ENCODE measurements at places on chromosomes 3 and 15. TPM values are rescaled to one million over a fixed set of nuclear protein-coding genes. Genes with fewer than 3 reads are reported as not detected.

GRCh38 chr3:51403675-51404074, 12.6 kb downstream of the RBM15B start:
- peaks cover 17% of the 10 kb centered on the region for H3K36me3 ChIP-seq
- no peaks in the 10 kb centered on the region for H3K27me3 ChIP-seq
- no peak overlapping the region for H3K27ac ChIP-seq
- no peak overlapping the region for H3K4me3 ChIP-seq
- no peak for DNase-seq
- no peaks in the 10 kb centered on the region for H3K4me1 ChIP-seq

- H3K4me1 ChIP-seq: no peaks in the 10 kb centered on the region
- no peaks in the 10 kb centered on the region for H3K27me3 ChIP-seq
- no peak overlapping the region for H3K4me3 ChIP-seq
- no peak overlapping the region for H3K27ac ChIP-seq
- no peak for DNase-seq
These were observed 51.6 kb downstream of the GATM start for GRCh38 chr15:45326741-45327140.

The CCK gene
- total RNA-seq: not detected

- peak overlapping the region; percentile 68 for H3K4me3 ChIP-seq
- H3K27ac ChIP-seq: peak overlapping the region; percentile 80
- no peak for DNase-seq
These were observed 678 bp upstream of the TFG start for GRCh38 chr3:100708644-100708988.

DNA sequence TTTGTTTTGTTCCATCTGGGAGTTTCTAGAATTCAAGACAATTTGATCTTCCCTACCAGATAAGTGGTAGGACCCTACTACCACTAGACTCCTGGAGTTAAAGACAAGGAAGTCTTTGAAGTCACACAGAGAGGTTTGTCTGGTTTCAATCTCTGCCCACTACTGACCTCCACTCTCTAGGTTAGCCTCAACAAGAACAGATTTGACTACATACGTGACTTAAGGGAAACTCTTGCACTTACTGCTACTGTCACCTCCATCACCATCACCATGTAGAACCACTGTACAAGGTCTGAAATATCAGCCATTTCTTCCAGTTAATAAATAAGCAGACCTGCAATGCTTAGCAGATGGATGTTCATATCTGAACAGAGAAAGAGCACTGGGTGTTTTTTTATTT, 148.3 kb upstream of the ARHGEF26 start:
- H3K36me3 ChIP-seq: no peaks in the 10 kb centered on the region
- H3K4me1 ChIP-seq: no peaks in the 10 kb centered on the region
- H3K27me3 ChIP-seq: no peaks in the 10 kb centered on the region
- no peak for DNase-seq
- H3K4me3 ChIP-seq: no peak overlapping the region
- H3K27ac ChIP-seq: no peak overlapping the region

- peaks cover 18% of the 10 kb centered on the region for H3K4me1 ChIP-seq
- no peak overlapping the region for H3K4me3 ChIP-seq
- H3K27me3 ChIP-seq: no peaks in the 10 kb centered on the region
These were observed 4.1 kb downstream of the YEATS2 start for GRCh38 chr3:183701744-183702143.

The SCAANT1 gene
- total RNA-seq: not detected

- H3K4me1 ChIP-seq: no peaks in the 10 kb centered on the region
- H3K27me3 ChIP-seq: no peaks in the 10 kb centered on the region
- no peak overlapping the region for H3K4me3 ChIP-seq
- peaks cover 34% of the 10 kb centered on the region for H3K36me3 ChIP-seq
- DNase-seq: no peak
- H3K27ac ChIP-seq: no peak overlapping the region
These were observed 30.3 kb downstream of the ABHD2 start for GRCh38 chr15:89118481-89118989.

The ADGRG7 gene
- total RNA-seq: not detected

- no peak for DNase-seq
- no peak overlapping the region for H3K4me3 ChIP-seq
- H3K27me3 ChIP-seq: no peaks in the 10 kb centered on the region
- H3K4me1 ChIP-seq: no peaks in the 10 kb centered on the region
- H3K27ac ChIP-seq: no peak overlapping the region
- H3K36me3 ChIP-seq: no peaks in the 10 kb centered on the region
These were observed 10.3 kb upstream of the CDV3 start for GRCh38 chr3:133563186-133563591.

DNA sequence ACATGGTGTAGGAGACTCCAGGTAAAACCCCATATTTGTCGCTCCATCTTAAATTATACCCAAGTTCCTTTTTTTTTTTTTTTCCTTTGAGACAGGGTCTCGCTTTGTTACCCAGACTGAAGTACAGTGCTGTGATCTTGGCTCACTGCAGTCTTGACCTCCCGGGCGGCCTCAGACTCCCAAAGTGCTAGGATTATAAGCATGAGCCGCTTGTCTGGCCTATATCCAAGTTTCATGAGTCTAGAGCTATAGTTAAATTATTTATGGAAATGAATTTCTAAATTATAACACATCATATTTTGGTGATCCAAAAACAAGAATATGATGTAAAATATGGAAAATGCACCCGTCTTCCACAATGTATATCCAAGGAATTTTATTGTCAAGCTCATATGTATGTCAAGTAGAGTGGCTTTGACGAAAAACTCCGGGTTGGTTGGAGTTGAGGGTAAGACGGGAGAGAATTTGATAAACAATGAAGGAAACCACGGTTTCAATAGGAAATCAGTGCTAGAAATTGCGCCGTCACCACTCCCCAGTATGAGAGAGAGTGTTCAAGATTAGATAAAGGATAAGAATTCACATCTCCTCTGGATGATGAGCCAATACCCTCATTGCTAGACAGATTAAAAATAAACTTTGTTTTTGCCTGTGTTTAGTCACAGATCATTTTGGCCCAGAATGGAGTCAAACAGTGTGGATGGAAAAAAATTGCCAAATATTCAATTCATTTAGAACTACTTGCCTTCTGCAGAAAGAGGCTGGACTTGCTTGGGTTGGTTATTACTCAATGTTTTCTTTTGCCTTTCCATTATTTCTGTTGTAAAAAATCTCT, 209.2 kb upstream of the NR2F2 start:
- H3K36me3 ChIP-seq: no peaks in the 10 kb centered on the region
- no peak overlapping the region for H3K27ac ChIP-seq
- no peaks in the 10 kb centered on the region for H3K4me1 ChIP-seq
- no peaks in the 10 kb centered on the region for H3K27me3 ChIP-seq

GRCh38 chr3:8474991-8475390, 26.6 kb upstream of the LMCD1 start:
- DNase-seq: no peak
- no peaks in the 10 kb centered on the region for H3K36me3 ChIP-seq

- no peaks in the 10 kb centered on the region for H3K36me3 ChIP-seq
- DNase-seq: no peak
- no peak overlapping the region for H3K4me3 ChIP-seq
These were observed 57.5 kb downstream of the USF3 start for GRCh38 chr3:113638910-113639309.

GRCh38 chr3:167100651-167101050, 279.4 kb downstream of the ZBBX start:
- no peak overlapping the region for H3K27ac ChIP-seq
- no peak for DNase-seq
- H3K36me3 ChIP-seq: no peaks in the 10 kb centered on the region
- no peak overlapping the region for H3K4me3 ChIP-seq

The LRRC31 gene
- total RNA-seq: not detected

The SPATA12 gene
- total RNA-seq: not detected

The ERC2 gene
- total RNA-seq: not detected

GRCh38 chr3:124860599-124860998, 26.6 kb downstream of the ITGB5 start:
- H3K4me1 ChIP-seq: no peaks in the 10 kb centered on the region
- H3K4me3 ChIP-seq: no peak overlapping the region
- no peaks in the 10 kb centered on the region for H3K27me3 ChIP-seq

The ANKUB1 gene
- total RNA-seq: not detected

DNA sequence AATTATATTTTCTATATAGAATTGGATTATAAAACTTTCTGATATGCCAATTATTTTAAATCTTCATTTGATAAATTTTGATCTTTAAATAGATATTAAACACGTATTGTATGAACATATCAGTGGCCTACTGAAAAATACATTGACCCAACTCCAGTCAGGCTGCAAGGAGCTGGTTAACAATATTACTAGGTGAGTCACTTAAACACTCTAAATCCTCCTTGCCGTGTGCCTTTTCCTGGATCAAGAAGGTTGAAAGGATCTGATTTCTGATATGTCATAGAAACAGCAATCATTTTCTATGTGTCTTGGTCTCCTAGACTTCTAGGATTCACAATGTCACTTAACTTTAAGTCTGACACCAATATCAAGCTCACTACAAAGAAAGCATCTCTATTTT, 123.2 kb downstream of the TP63 start:
- H3K27ac ChIP-seq: no peak overlapping the region
- H3K4me3 ChIP-seq: no peak overlapping the region
- H3K4me1 ChIP-seq: no peaks in the 10 kb centered on the region

- H3K4me1 ChIP-seq: no peaks in the 10 kb centered on the region
- no peak overlapping the region for H3K27ac ChIP-seq
- no peak overlapping the region for H3K4me3 ChIP-seq
- no peak for DNase-seq
- no peaks in the 10 kb centered on the region for H3K27me3 ChIP-seq
These were observed 74.3 kb downstream of the FBLN2 start for GRCh38 chr3:13623101-13623654.

The TMEM45A gene
- total RNA-seq: 0.50 TPM

DNA sequence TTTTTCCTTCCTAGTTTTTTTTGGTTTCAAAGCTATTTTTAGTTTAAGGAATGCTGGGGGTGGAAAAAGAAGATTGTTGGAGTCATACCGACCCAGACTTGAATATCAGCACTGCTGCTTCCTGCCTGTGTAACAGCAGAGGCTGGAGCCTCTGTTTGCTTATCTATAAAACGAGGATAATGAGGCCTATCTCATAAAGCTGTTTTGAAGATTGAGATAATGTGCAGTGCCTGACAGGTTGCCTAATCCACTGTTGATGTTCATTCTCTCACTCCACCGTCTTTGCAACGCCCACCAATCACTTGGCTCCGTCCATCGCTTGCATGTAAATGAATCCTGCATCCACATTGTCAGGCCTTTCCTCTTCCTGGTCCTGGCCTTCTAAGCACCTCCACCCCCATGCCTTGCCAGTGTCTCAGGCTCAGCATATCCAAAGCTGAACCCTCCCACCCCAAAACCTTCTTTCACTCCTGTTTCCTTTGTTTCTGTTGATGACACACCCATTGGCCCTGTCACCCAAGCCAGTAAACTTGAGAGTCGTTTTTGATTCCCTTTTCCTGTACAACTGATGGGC, 94.9 kb downstream of the MEX3B start:
- no peaks in the 10 kb centered on the region for H3K4me1 ChIP-seq
- H3K27me3 ChIP-seq: no peaks in the 10 kb centered on the region
- no peak overlapping the region for H3K4me3 ChIP-seq
- DNase-seq: no peak

GRCh38 chr3:133915685-133916658, 20.3 kb upstream of the RAB6B start:
- peaks cover 3% of the 10 kb centered on the region for H3K27me3 ChIP-seq
- no peaks in the 10 kb centered on the region for H3K4me1 ChIP-seq
- H3K4me3 ChIP-seq: no peak overlapping the region

DNA sequence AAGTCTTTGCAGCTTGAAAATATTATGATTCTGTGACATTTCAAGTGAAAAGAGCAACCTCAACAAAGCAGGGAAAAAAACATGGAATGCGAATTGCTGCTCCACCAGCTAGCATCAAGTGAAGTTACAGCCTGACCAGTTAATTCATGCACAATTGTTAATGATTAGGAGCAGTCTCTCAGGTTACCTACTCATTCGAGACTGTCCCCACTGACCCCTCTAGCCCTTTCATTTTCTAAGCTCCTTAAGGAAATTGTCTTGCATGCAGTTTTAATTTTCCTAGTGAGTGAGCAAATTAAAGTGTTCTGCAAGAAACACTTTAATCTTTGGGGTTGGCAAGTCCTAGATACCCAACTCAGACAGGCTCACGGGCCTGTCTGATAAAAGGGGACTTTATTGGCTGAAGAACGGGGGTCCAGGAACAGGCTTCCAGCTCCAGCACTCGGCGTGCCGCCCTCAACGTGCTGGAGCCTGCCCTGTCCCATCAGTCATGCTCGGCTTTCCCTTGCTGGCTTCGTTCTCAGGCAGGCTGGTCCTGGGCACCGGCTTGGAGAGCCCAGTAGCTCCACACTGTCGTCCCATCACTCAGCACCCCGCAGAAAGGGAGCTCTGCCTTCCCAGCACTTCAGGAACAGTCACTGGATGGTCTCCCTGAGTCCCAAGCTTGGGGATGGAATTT, 18.3 kb downstream of the PODXL2 start:
- H3K4me3 ChIP-seq: no peak overlapping the region
- DNase-seq: no peak
- H3K36me3 ChIP-seq: no peaks in the 10 kb centered on the region
- H3K4me1 ChIP-seq: no peaks in the 10 kb centered on the region
- H3K27me3 ChIP-seq: no peaks in the 10 kb centered on the region

The C15orf61 gene
- total RNA-seq: 5.1 TPM

- H3K4me3 ChIP-seq: no peak overlapping the region
- H3K36me3 ChIP-seq: no peaks in the 10 kb centered on the region
- no peaks in the 10 kb centered on the region for H3K27me3 ChIP-seq
These were observed 220.7 kb upstream of the DNAJC19 start for GRCh38 chr3:181210275-181210674.

The C3orf85 gene
- not detected for total RNA-seq

- peaks cover 13% of the 10 kb centered on the region for H3K36me3 ChIP-seq
- no peaks in the 10 kb centered on the region for H3K27me3 ChIP-seq
- no peaks in the 10 kb centered on the region for H3K4me1 ChIP-seq
- no peak overlapping the region for H3K27ac ChIP-seq
- no peak for DNase-seq
These were observed 59.1 kb downstream of the TRPM7 start for GRCh38 chr15:50627351-50628055.

DNA sequence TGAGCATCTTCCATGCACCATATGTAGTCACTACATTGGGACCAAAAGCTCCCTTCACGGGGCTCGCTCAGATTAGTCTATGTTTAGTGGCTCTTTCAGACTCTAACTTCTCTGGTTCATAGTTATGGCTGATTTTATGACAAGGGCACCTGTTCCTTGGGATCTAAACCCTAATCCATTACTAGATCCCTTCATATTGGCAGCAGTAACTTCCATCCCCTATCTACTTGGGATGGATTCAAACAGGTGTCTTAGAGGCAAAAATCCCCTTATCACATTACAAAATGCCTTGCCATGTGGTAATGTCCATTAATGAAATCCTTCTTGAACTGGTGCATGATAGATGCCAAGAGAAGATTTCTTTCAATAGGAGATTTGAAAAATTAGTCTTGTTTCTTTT, 96.7 kb upstream of the TP63 start:
- H3K4me3 ChIP-seq: no peak overlapping the region
- H3K4me1 ChIP-seq: no peaks in the 10 kb centered on the region
- no peak overlapping the region for H3K27ac ChIP-seq
- H3K36me3 ChIP-seq: no peaks in the 10 kb centered on the region
- no peaks in the 10 kb centered on the region for H3K27me3 ChIP-seq
